ENCODE measurements at places on chromosomes 13 and 19.
A peak's percentile ranks its signal among the peaks of the same experiment; 100 is the strongest.

GRCh38 chr19:6271251-6271650 is 8.5 kb downstream of the MLLT1 start:
- no peak for DNase-seq

DNA sequence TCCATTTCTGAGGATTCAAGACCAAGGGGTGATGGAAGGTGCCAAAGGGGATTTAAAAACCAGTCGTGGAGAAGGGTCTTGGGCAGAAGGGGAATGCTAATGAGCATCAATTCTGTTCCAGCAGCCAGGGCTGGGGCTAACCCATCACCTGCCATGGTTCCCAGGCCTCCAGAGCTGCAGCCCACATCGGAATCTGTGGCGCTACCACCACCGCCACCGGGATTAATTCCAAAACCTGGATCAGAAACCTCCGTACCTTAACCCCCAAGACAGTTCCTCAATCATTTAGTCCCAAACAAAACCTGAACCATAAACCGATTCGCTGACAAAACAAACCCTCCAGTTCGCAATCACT is 583 bp downstream of the ZNF615 start:
- DNase-seq, result no peak

DNA sequence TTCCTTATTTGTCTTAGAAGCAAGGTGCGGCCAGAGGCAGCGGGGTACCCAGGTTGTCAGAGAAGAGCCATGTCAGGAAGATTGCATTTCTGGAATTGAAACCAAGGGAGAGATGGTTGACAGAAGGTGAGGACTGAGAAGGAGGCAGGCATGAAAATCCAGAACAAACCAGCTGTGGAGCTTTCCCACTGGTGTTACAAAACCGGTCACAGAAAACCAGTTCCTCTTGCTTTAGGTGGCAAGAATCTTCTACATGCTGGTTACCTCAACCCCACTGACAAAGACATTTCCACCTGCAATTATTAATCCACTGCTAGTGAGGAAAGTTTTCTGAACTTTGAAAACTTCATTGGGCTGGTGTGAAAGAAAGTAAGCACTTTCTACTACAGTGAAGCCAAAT is 64.0 kb upstream of the MED4 start:
- DNase-seq, result no peak

DNA sequence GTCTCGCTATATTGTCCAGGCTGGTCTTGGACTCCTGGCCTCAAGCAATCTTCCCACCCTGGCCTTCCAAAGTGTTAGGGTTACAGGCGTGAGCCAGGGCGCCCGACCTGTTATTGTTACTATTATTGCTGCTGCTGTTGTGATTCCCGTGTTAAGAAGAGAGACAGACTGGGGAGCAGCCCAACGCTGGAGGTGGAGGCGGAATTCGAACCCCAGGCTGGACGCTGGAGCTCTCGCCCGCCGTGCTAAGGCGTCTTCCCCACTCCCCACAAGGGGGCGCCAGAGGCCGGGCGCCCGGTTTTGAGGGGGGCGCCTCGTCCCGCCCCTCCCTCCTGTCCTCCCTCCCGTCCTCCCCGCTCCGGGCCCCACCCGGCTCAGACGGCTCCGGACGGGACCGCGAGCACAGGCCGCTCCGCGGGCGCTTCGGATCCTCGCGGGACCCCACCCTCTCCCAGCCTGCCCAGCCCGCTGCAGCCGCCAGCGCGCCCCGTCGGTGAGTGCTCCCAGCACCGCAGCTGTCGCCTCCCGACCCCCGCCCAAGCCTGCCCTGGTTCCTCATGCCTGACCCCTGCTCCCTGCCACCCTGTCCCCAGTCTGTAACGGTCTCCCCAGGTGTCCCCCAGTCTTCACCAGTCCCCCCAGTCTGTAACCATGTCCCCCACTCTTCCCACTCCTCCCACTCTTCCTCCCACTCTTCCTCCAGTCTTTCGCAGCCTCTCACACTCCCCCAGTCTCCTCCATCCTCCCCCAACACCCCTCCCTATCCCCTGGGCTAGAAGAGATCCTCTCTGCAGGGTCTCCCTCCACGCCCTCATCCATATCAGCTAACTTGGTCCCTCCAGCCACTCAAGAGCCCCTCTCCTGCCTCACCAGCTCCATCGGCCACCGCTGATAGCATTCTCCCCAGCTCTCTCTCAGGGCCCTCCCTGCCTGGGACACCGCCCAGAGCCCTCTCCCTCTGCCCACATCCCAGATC is at the start of gene EHD2:
Gene EHD2 (plus strand): TSS at position 377 of the 976 bp plus-strand sequence. CDS start 3,191 bp downstream, outside the sequence.
- no peak for DNase-seq

DNA sequence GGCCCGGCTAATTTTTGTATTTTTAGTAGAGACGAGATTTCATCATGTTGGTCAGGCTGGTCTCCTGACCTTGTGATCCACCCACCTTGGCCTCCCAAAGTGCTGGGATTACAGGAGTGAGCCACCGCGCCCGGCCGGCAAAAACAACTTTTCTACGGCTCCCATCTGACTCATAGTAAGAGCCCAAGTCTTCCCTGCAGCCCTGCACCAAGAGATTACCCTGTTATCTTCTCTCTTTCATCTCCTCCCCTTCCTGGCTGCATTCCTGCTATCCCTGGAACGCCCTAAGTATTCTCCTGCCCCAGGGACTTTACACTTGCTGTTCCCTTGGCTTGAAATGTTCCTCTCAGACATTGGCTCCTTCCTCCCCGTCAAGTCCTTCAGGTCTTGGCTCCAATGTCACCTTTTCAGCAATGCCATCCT is 6.6 kb downstream of the AP2S1 start:
- DNase-seq, result no peak

GRCh38 chr13:71867131-71867814 is at the start of gene DACH1:
DACH1 (minus strand) TSS chr13:71867204.
- peak; percentile 42 for DNase-seq

- no peak for DNase-seq
Observed at GRCh38 chr13:97535614-97536013, 101.6 kb downstream of the RAP2A start.

DNA sequence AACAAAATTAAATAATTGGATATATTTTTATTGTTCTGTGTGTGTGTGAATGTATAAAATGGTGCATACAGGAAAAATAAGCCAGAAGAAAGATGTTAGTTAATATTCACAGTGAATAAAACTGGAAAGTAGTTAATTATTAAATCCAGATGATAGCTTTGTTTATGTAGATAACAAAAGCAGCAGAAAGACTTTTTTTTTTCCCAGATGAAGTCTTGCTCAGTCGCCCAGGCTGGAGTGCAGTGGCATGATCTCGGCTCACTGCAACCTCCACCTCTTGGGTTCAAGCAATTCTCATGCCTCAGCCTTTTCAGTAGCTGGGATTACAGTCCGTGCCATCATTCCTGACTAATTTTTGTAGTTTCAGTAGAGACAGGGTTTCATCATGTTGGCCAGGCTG is 140.1 kb downstream of the ZNF486 start:
- DNase-seq, result no peak

DNA sequence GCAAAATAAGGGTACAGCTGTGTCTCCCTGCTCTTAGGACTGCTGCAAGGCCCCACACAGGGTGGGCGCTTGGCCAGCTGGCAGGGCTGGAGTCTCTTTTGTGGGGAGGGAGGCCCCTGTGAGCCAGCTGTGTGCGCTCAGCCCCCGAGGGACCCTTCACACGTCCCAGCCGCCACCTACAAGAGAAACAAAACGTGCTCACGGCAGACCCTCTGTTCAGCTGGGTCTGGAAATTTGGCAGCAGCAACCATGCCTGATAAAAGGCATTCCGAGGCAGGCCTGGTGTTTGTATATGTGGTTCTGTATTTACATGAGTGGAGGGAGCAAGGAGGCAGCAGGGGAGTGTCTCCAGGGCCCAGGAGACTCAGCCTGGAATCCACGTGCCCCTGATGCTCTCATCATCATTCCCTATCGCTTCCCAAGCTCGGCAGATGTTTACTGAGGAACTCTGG is 49.7 kb downstream of the CRTC1 start:
- DNase-seq, result no peak

- no peak for DNase-seq
Observed at GRCh38 chr13:28100150-28101121, at the start of gene FLT3. FLT3 (minus strand) TSS chr13:28100576; CDS start chr13:28100510, 66 bp downstream.

- DNase-seq, result no peak
Observed at GRCh38 chr19:23365222-23365621, 30.0 kb downstream of the ZNF91 start.

- DNase-seq, result no peak
Observed at GRCh38 chr13:41985788-41986508, 25.0 kb upstream of the VWA8 start.

GRCh38 chr13:107733276-107733675 is 482.1 kb downstream of the LIG4 start:
- no peak for DNase-seq

GRCh38 chr13:35794734-35795389 is 318.4 kb upstream of the MAB21L1 start:
- no peak for DNase-seq

DNA sequence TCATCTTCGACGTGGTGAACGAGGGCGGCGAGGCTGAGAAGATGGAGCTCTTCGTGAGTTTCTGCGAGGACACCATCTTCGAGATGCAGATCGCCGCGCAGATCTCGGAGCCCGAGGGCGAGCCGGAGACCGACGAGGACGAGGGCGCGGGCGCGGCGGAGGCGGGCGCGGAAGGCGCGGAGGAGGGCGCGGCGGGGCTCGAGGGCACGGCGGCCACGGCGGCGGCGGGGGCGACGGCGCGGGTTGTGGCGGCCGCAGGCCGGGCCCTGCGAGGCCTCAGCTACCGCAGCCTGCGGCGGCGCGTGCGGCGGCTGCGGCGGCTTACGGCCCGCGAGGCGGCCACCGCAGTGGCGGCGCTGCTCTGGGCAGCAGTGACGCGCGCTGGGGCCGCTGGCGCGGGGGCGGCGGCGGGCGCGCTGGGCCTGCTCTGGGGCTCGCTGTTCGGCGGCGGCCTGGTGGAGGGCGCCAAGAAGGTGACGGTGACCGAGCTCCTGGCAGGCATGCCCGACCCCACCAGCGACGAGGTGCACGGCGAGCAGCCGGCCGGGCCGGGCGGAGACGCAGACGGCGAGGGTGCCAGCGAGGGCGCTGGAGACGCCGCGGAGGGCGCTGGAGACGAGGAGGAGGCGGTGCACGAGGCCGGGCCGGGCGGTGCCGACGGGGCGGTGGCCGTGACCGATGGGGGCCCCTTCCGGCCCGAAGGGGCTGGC is 52.6 kb downstream of the MAP4K1 start:
- DNase-seq, result no peak

GRCh38 chr13:40362502-40362901 is 303.9 kb downstream of the FOXO1 start:
- DNase-seq, result no peak

DNA sequence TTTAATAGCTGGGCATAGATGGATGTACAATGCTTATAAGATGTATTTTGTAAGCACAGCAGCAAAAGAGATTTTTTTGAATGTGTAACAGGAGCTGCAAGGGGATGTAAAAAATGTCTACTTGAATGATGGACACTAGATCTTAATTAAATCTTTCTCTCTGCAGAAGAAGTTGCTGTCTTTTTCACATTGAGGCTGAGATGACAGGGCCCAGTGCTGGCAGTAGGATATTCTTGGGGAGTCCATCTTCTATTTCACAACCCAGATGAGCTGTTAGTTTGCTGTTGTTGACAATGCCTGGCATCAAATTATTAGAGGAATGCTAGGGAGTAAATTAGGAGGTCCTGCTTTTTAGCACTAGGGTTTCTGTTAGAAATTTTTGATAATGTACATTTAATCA is 698.7 kb downstream of the SLITRK5 start:
- no peak for DNase-seq

GRCh38 chr13:29693275-29693945 is 97.9 kb upstream of the SLC7A1 start:
- no peak for DNase-seq

GRCh38 chr19:54077334-54077733 is 3.8 kb downstream of the TARM1 start:
- DNase-seq, result no peak

All from NCI-H774 (cell line).